ENCODE measurements at places on chromosomes 7 and 10. TPM values are rescaled to one million over a fixed set of nuclear protein-coding genes. Genes with fewer than 3 reads are reported as not detected.

Gene SLC26A5
- total RNA-seq: not detected

Gene INTS15
- 24.6 TPM for total RNA-seq

Gene DNAH11
- 0.02 TPM for total RNA-seq

Gene MYOF
- total RNA-seq: 0.27 TPM

Gene SPDYE6
- not detected for total RNA-seq

Gene SMC3
- total RNA-seq: 35.1 TPM

Gene FXYD4
- total RNA-seq: not detected

Gene IKZF5
- 11.3 TPM for total RNA-seq

Gene SPDYE1
- total RNA-seq: not detected

Gene CAV2
- total RNA-seq: 36.4 TPM

Gene RPEL1
- total RNA-seq: 0.07 TPM

Gene ZNF212
- 18.0 TPM for total RNA-seq
